ENCODE measurements at places on chromosomes 16 and 17. TPM values are rescaled to one million over a fixed set of nuclear protein-coding genes. Genes with fewer than 3 reads are reported as not detected.

DNA sequence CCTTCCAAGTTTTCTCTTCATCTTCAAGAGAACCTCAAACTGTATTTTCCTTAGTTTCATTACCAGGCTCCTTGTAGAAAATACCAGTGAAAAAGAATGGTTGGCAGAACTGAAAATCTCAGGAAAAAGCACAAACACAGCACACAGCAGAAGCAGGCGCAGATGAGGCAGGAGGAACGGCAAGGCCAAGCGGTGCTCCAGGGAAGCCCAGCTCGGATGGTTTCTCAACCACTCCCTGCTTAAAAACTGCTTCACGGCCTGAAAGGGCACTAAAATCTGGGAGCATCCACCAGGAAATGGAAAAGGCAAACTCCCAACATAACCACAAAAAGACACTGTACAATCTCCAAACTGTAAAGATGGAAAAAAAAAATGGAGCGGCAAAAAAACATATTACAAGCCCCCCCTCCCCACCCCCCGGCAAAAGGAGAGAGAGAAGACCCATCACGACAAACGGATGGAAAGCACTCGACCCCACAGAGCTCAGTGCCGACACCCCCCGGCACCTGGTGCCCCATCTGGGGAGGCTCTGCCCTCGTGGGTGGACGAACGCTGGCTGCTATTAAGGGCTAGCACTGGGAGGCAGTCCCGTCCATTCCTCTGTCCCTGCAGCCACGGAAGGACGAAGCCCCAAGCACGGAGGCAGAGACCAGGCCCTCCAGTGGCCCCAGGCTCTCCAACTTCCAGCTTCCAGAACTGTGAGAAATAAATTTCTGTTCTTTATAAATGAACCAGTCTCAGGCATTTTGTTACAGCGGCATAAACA, 127.5 kb downstream of the ZNF778 start:
- H3K4me1 ChIP-seq = peaks cover 89% of the 10 kb centered on the region
- DNase-seq = no peak
- H3K27me3 ChIP-seq = no peaks in the 10 kb centered on the region
- no peak overlapping the region for H3K27ac ChIP-seq
- H3K36me3 ChIP-seq = no peaks in the 10 kb centered on the region
- H3K4me3 ChIP-seq = no peak overlapping the region

DNA sequence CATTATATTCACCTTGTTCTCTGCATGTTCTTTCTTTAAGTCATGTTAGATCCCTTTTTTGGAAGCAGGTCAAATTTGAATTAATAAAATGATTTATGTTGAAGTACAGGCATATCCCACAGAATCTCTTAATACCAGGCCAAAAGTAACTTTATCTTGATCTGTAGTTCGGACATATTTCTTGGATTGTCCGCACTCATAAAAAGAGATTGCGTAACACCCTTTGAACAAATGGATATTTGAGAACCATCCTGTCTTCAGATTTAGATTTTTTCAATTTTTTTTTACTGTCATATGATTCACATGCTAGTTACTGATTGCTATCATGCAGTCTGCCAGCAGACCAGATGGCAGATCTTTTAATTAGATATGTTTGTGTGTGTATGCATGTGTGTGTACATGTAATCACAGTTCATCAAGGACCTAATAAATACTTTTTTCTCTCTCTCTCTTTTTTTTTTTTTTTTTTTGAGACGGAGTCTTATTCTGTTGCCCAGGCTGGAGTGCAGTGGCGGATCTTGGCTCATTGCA, 352.6 kb downstream of the WWOX start:
- H3K27me3 ChIP-seq = no peaks in the 10 kb centered on the region
- H3K4me3 ChIP-seq = no peak overlapping the region
- no peaks in the 10 kb centered on the region for H3K4me1 ChIP-seq
- no peak overlapping the region for H3K27ac ChIP-seq

GRCh38 chr16:79429381-79430190, 171.0 kb downstream of the MAF start:
- H3K27ac ChIP-seq = no peak overlapping the region
- DNase-seq = no peak
- no peaks in the 10 kb centered on the region for H3K4me1 ChIP-seq
- H3K4me3 ChIP-seq = no peak overlapping the region

DNA sequence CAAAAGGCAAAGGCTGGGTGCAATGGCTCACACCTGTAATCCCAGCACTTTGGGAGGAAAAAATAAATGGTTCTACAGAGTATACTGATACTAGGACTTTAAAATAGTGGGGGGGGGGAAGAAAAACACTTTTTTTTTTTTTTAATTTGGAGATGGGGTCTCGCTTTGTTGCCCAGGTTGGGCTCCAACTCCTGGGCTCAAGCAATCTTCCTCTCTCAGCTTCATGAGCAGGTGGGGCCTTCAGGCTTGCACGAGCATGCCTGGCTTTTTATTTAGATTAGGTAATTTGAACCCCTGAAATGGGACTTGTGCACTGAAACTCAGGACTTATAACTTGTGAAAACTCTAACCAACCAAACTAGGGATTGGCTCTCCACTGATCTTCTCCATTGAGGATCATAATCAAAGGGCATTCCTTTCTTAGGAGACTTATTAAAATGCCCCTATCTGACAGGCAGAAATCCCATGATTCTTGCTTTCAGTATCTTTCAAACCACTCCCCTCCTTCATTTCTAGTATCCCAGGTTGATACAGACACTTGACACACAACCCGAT, 16.9 kb downstream of the GRB2 start:
- peaks cover 69% of the 10 kb centered on the region for H3K4me1 ChIP-seq
- no peak overlapping the region for H3K4me3 ChIP-seq
- H3K27ac ChIP-seq = no peak overlapping the region
- H3K36me3 ChIP-seq = peaks cover 10% of the 10 kb centered on the region

DNA sequence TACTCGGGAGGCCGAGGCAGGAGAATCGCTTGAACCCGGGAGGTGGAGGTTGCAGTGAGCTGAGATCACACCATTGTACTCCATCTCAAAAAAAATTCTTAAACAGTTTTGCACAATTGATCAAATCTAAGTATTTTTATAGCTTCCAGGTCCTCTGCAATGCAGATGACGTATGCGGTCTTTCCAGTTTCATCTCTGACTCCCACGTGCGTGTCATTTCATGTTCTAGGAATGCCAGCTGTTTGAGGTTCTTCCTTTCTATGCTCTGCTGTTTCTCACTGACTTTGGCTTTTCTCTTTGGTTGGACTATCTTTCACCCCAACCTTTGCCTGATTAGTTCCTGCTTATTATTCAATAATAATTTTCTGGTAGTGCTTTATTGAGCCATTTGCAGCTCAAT, 16.2 kb downstream of the CHP2 start:
- no peaks in the 10 kb centered on the region for H3K27me3 ChIP-seq
- H3K27ac ChIP-seq = no peak overlapping the region
- no peaks in the 10 kb centered on the region for H3K36me3 ChIP-seq
- no peak overlapping the region for H3K4me3 ChIP-seq
- DNase-seq = no peak

GRCh38 chr17:29038085-29038795, 4.7 kb upstream of the PIPOX start:
- H3K27me3 ChIP-seq = no peaks in the 10 kb centered on the region
- no peak overlapping the region for H3K4me3 ChIP-seq
- H3K36me3 ChIP-seq = no peaks in the 10 kb centered on the region
- DNase-seq = no peak
- H3K27ac ChIP-seq = no peak overlapping the region

GRCh38 chr16:14350081-14350480, 279.0 kb downstream of the MRTFB start:
- no peaks in the 10 kb centered on the region for H3K36me3 ChIP-seq
- no peak for DNase-seq
- H3K27ac ChIP-seq = no peak overlapping the region
- no peak overlapping the region for H3K4me3 ChIP-seq
- no peaks in the 10 kb centered on the region for H3K27me3 ChIP-seq

The GALNS gene
- total RNA-seq = 65.7 TPM

The LRRC36 gene
- total RNA-seq = not detected

All from CD4-positive, alpha-beta memory T cell (primary cell).